ENCODE measurements at places on chromosomes 5 and 9. TPM values are rescaled to one million over a fixed set of nuclear protein-coding genes. Genes with fewer than 3 reads are reported as not detected.

The PRDM9 gene
- total RNA-seq: not detected

The PPP1R26 gene
- 20.0 TPM for total RNA-seq

The ZFP37 gene
- total RNA-seq: 1.6 TPM

The ROPN1L gene
- 2.3 TPM for total RNA-seq

The TEX48 gene
- total RNA-seq: not detected

The REXO4 gene
- 35.8 TPM for total RNA-seq

The MARCOL gene
- not detected for total RNA-seq

The PHAX gene
- 53.7 TPM for total RNA-seq

The FAXDC2 gene
- 0.05 TPM for total RNA-seq

The ADAMTSL2 gene
- total RNA-seq: not detected

The PAEP gene
- not detected for total RNA-seq

The CDX1 gene
- not detected for total RNA-seq

The TRIM41 gene
- total RNA-seq: 18.1 TPM

The AQP7 gene
- 0.95 TPM for total RNA-seq

The PCDHB6 gene
- 0.78 TPM for total RNA-seq

The NRG2 gene
- 1.3 TPM for total RNA-seq

The ZNF622 gene
- total RNA-seq: 47.1 TPM

The COMMD10 gene
- total RNA-seq: 36.7 TPM

The TNFSF8 gene
- not detected for total RNA-seq

The PCDHA10 gene
- total RNA-seq: not detected

The FCHO2 gene
- total RNA-seq: 14.1 TPM

The KIF4B gene
- not detected for total RNA-seq

The MCIDAS gene
- total RNA-seq: 1.7 TPM
